ENCODE measurements at places on chromosomes 7 and 10.

GRCh38 chr7:51187941-51188340, 128.7 kb downstream of the COBL start:
- no peak for DNase-seq

- DNase-seq = no peak
Measured at GRCh38 chr10:103196516-103196915, 3.4 kb upstream of the NT5C2 start.

DNA sequence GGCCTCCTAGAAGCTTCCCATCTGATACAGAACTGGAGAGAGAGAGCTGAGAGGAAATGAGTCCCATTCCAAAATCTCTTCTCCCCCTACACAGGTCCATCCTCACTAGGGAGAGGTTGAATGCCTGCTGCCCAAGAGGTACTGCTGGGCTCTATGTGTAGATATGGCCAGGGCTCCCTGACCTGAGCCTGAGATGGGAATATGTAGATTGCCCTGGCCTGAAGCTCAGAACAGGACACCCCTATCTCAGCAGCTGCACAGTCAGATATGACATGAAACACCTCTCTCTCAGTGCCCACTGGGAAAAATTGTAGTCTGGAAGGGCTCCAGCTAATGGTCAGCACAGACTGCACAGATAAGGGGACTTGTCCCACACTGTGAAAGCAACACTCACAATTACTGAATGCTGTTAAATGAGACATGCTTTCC, 3.1 kb upstream of the IFIT1B start:
- no peak for DNase-seq

- no peak for DNase-seq
Measured at GRCh38 chr10:55630491-55631056, 730.5 kb downstream of the ZWINT start.

DNA sequence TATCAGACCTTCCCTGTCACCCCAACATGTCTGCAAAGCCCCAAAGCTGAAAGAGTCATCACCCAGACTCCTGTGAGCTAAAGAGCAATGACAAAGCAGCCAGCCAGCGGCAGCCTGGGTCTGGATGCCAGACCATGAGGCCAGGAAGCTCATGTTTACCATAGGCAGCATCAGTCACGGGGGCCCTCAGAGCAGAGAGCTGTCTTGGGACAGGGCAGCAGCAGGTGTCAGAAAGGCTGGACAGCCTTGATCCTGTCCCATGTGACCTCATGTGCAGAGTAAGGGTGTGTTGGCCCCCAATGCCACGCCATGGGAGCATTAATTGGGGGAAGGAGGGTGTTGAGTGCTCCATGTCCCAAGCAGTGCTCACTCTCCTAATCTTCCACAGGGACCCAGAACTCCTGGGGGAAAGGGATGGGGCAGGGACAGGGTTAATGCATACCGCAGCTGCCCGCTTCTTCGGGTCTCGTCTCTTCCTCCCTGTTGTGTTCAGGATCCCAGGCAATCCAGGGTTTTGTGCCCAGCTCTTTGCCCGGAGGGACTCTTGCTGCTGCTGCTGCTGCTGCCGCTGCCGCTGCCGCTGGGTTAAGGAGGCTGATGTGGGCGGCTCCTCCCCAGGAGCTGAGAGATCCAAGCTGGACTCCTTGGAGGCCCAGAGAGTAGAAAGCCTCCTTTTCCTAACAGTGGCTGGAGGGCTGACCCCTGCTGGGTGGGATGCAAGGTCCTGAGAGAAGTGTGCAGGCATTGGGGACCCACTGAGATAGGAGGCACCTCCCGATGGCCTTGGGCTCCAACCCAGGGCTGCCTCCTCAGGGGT, 7.1 kb downstream of the CCDC201 start:
- DNase-seq = no peak

GRCh38 chr10:7649673-7650300, 17.0 kb downstream of the ITIH5 start:
- DNase-seq = no peak

DNA sequence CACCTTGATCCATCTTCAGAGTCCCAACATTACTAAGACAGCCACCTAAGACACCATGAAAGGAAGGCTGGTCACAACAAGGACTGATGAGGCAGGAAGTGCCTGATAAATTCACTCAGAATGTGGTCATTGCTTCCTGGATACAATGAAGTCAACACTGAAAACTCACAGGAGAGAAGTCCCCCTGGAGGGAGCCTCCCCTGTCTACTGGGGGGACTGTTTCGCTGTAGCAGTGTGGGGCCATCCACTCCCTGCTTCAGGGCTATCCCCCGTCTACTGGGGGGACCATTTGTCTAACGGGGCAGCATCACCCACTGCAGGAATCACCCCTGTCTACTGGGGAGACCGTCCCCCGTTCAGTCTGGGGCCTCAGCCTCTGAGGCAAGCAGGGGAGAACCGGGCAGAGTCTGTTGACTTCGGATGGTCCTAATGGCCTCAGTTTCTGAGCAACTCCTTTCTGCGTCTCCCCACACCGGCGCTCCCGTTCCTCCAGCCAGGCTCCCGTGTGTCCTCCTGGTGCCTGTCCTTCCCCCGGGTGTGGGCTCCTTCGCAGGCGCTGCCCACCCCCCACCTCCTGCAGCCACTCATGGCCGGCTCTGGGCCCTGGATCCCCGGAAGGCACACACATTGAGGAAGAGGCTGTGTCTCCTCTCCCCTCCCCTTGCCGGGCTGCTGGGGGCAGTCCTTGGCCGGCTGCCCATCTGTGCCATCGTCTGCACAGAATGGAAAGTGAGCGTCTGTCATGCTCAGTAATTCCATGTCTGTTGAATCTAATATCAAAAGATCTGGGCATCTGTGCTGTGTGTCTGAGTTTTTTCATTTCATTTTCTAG, 59.9 kb upstream of the DNAJB6 start:
- peak; percentile 26 for DNase-seq

GRCh38 chr7:6590645-6591110, 857 bp downstream of the INTS15 start:
- no peak for DNase-seq

GRCh38 chr10:36388166-36388565, 737.2 kb upstream of the ANKRD30A start:
- DNase-seq = no peak

DNA sequence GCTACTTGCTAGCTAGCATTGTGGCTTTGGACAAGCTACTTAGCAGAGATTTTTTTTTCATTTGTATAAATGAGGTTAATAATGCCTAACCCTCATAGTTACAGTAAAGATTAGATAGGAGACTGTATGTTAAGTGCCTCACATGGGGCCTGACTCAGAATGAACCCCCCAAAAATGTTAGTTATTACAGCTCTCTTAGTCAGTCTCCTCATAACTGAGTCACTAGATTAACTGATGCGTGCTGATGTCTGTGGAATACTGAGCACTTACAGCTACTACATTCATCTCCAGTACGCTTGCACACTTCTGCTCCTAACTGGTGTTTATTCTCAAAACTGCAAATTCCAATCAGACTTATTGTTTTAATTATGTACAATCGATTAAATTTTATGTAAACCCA, 315.3 kb downstream of the SNX13 start:
- DNase-seq = no peak

DNA sequence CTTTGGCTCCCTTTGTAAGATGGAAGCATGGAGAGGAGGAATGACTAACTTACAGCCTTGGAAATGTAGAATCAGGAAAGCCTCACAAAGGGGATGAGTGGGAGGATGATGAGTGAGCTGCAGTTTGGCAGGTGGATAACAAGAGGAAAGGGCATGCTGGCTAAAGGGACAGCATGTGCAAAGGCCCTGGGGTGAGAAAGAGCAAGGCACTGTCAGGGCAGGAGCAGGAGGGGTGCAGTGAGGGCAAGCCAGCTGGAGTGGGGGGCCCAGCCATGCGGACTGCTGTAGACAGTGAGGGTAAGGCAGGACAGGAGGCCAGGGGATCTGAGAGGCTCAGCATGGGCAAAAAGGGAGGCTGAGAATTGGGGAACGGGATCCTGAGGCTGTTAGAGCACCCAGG, 20.5 kb downstream of the TLL2 start:
- no peak for DNase-seq

DNA sequence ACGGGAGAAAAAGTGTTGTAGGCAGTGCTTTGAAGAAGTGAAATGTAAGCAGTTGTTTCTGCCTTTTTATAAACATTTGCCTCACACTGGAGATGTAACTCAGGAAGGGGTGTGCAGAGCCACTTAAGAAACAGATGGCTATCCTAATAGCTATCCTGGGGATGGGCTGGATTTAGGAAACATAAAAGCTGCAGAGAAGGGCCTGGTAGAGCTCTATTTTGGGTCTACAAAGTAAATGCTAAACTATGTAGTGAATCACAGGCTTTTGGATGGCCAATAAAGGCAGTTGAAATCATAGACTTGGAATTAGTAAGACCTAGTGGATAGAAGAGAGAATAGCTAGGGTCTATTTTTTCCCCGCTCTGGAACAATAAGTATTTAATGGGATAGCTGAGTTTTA, 79.9 kb upstream of the AGR3 start:
- no peak for DNase-seq

- no peak for DNase-seq
Measured at GRCh38 chr7:158022601-158023000, 565.0 kb downstream of the PTPRN2 start.

DNA sequence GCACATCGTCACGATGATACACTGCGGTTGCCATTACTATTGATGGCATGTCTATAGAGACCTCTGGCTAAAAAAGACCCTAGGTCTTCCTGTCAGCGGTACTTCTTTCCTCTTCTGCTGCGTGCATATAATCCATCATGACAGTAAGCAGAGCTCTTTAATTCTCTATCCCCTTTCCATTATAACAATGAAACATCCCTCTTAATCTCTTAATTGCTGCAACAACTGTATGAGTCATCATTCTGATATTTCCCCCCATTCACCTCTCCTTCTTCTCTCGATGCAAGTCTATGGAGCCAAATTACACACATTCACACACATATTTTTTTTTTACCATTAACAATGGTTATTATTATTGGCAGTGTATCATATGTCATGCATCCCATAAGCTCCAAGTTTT, 45.2 kb upstream of the AKR1E2 start:
- no peak for DNase-seq

- DNase-seq = no peak
Measured at GRCh38 chr10:96752375-96752774, 32.1 kb upstream of the PIK3AP1 start.

GRCh38 chr7:71457846-71458590, 326.1 kb downstream of the GALNT17 start:
- DNase-seq = no peak

- DNase-seq = no peak
Measured at GRCh38 chr7:12093365-12093764, 117.7 kb upstream of the TMEM106B start.

DNA sequence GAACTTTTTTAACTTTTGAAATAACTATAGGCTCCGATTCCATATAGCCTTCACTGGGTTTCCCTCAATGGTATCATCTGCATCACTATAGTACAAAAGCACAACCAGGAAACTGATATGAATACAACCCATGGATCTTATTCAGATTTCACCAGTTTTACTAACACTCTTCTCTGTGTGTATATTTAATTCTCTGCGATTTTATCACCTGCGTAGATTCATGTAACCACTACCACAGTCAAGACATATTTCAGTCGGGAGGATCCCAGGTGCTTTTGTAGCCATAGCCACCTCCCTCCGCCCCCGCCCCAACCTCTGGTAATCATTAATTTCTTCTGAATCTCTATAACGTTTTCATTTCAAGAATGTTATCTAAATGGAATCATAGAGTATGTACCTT, 82.8 kb upstream of the C7orf33 start:
- no peak for DNase-seq

DNA sequence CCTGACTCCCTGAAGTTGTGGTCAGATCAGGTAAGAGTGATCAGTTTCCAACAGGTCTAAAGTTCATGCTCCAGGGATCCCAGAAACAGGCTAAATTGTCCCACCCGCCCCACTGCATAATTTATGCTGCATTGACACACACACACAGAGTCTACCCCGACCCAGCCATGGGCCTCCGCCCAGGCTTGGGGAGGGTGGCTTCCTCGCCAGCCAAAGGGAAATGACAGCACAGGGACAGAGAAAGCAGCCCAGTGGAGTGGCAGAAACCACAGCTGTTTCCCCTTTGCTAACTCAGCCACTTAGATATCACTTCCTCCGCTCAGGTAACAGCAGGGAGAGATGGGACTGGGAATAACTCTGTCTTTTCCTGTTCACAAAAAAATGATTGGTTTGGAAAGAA, 9.4 kb downstream of the SH3PXD2A start:
- no peak for DNase-seq

DNA sequence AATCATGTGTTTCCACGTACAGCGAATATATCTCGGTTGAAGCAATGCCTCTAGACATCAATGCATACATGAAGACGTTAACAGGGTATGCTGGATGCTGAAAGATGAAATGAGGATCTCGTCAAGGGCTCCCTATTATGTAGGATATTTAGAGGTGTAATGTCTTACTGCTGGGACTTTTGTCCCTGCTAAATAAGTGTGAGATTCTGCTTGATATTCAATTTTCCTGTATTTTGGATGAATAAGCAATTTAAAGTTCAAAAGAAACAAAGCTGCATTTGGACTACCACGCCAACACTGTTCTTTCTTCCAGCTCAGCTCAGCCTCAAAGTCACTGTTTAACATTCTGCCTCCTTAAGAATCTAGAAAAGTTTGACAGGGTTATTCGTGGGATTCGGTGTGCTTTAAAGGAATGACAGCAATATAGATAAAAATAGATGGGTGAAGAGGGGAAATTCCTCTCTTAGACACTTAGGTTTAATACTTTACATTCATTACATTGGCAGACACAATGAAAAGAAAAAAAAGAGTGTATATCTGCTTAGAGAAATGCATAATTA, 110.1 kb upstream of the RHEB start:
- DNase-seq = no peak

- DNase-seq = no peak
Measured at GRCh38 chr7:113094517-113095249, 8.1 kb upstream of the GPR85 start.

GRCh38 chr7:18302097-18302496, 193.5 kb upstream of the HDAC9 start:
- DNase-seq = no peak

DNA sequence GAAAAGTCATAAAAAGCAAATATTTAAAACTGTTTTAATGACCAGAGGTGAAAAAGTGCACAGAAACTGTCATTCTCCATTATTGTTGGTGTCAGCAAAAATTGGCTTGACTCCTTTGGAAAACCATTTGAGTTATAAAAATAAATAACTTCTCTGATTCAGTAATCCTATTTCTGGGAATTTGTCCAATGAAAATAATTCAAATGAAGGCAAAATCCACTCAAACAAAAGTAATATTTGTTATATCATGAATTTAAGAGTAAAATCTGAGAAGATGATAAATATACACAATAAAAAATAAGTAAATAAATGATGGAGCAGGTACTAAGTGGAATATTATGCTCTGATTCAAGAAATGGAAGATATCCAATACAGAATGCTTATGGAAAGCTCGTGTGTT, 326.6 kb upstream of the KLF6 start:
- no peak for DNase-seq

DNA sequence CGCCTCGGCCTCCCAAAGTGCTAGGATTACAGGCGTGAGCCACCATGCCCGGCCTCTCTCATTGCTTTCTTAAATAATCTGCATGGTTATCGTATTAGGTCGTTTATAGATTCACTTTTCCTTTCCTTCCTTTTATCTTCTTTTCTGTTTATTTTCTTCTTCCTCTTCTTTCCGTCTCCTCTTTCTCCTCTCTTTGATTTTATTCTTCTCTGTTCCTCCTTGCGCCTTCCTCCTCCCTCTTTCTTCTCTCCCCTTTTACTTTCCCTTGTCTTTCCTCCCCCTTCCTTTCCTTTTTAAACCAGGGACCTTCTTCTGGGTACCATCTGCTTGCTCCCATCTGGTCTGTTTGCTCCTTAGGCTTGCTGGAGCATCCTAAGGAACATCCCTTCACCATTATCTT, 18.6 kb downstream of the MLLT10 start:
- no peak for DNase-seq

GRCh38 chr10:90111671-90112070, 410.3 kb downstream of the KIF20B start:
- DNase-seq = no peak

GRCh38 chr7:51666266-51666665, 349.7 kb upstream of the COBL start:
- DNase-seq = no peak

Measured in NCI-H1092 (cell line).